Activated gamma-delta T cell treated with anti-CD3 and anti-CD28 coated beads, Interleukin-2, amount 50 U/mL, for 16 hours (primary cell): ENCODE measurements at places on chromosomes 16 and 17.

- no peak for DNase-seq
Measured at GRCh38 chr17:41199421-41200078, 9.9 kb downstream of the KRTAP9-1 start.

DNA sequence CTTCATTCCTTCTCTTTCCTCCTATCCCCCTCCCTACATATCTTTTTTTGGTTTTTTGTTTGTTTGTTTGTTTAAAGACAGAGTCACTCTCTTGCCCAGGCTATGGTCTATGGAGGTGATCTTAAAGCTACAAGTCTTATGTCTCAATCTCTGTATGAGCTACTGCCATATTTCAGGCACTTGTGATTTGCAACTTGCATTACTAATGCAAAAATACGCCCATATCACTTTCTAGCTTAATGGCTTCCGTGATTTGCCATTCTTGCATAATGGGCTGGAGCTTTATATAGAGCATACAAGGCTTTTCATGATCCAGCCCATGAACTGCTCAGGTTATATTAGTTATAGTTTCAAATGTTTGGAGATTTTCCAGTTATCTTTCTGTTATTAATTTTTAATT lies 7.5 kb downstream of the CFAP97D1 start:
- no peak for DNase-seq

DNA sequence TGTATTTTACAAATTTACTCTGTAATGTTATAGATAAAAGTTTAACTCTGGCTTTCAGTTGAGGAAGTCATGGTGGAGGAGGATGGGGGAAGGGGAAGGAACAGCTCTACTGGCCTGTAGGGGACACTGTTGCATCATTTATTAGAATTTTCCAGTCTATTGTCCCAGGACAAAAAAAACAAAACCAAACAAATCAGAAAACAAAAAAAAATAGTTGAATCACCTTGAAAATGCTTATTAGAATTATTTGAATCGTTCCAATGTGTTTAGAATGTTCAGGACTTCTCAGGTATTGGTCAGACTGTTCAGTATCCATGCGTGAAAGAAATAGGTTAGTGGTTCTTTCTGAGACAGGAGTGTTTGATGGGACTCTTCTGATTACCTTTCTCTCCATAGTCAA lies 242.0 kb downstream of the FTO start:
- no peak for DNase-seq

GRCh38 chr17:39922006-39922405 lies 3.6 kb upstream of the GSDMB start:
- no peak for DNase-seq

GRCh38 chr17:40113907-40114245 lies 7.9 kb upstream of the MSL1 start:
- no peak for DNase-seq
